AG04449 (cell line): ENCODE measurements at places on chromosomes 2 and 18.
A peak's percentile ranks its signal among the peaks of the same experiment; 100 is the strongest.

DNA sequence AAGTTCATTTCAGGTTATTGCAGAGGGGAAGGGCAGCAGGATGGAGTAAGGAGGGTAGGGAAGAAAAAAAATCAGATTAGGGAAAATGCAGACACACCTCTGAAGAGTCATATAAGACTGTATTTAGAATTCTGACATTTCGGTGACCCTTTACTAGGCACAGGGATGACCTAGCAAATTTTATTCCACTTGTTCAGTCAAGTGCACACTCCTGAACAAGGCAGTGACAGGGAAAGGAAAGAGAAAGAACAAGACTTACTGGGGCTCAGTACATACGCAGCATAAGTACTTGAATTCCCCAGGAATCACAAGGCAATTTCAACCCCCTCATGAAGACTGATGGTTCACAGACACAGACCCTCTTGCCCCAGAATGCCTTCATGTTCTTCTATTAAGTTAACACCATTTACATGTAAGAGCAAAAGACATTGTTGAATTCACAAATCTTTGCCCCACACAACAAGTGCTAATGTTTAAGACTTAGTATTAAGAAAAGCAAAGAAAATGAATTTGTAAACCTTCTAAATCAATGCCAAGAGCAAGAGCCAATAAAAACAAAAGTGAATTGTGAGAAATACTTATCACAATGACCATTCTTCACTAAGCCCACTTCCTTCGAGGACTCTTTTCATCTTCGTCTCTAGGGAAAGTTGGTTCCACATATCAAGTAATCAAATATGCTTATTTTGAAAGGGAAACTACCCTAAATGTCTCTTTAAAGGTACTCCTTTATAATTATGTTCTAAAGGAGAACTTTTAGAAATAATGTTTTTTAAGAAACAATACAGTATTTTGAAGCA is 47.0 kb downstream of the COBLL1 start:
- no peak for DNase-seq

- DNase-seq: no peak
These were observed 114.8 kb upstream of the PTPRM start for GRCh38 chr18:7452331-7452730.

- no peak for DNase-seq
These were observed 202.7 kb upstream of the SPOPL start for GRCh38 chr2:138298900-138299299.

DNA sequence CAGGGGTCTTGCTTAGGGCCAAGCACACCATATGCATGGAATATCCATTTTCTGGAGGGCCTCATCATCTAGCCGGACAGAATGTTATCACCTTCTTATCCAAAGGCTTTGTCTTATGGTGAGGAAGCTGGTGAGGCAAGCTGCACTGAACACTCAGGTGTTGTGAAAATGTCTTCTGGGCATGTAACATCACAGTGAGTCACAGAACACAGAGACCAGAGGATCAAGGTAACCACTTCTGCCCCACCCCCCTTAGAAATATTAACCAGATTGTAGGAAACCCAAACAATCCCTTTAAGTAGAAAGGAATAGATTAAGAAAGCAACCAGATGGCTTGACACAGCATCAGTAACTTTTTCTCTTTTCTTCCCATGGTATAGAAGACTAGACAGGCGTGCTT is 51.1 kb downstream of the MYO5B start:
- DNase-seq: no peak

DNA sequence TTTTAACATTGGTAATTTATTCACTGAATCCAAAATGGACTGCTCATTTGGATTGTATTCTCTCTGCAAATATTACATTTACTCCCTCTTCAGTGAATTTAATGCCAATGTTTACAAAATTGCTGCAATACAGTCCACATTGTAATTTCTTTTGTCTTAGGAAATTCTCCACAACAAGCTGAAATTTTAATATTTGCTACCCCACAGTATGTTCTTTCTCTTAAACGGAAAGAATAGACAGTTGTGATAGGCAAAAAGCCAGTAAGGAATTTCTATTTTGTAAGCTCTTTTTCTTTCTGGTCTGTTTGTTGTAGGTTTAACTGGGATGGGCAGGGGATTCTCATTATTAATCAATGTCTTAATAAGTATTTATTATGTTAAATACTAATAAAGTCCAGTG is 92.0 kb downstream of the CSRNP3 start:
- no peak for DNase-seq

- DNase-seq: no peak
These were observed 171.0 kb upstream of the SIX3 start for GRCh38 chr2:44770221-44771195.

- DNase-seq: no peak
These were observed 19.0 kb downstream of the ACVR2A start for GRCh38 chr2:147863835-147864234.

GRCh38 chr2:144421606-144422510 is 98.1 kb downstream of the ZEB2 start:
- no peak for DNase-seq

- DNase-seq: no peak
These were observed 71.6 kb upstream of the ATG16L1 start for GRCh38 chr2:233179848-233180366.

DNA sequence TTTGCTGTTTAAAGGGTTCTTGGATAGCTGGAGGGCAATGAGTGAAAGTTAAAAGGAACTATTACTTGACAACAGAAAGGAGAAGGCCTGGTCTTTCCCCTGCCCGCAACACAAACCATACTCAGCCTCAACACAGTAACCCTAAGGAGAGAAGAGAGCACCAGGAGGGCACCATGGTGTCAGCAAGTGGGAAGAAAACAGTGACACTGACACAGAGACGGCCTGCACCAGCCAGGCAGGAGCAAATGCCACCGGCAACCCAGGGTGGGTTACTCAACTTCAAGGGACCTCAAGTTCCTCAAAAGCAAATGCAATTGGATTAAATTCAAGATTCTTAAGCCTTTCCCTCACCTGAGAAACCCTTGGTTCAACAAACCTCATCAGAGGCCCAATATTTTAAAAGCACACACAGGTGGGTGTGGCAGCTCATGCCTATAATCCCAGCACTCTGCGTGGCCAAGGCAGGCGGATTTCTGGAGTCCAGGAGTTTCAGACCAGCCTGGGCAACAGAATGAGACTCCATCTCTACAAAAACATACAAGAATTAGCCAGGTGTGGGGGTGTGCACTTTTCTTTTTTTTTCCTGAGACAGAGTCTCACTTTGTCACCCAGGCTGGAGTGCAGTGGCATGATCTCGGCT is 52.3 kb downstream of the TFCP2L1 start:
- DNase-seq: no peak

- no peak for DNase-seq
These were observed 130.4 kb downstream of the COL4A4 start for GRCh38 chr2:227033471-227034148.

DNA sequence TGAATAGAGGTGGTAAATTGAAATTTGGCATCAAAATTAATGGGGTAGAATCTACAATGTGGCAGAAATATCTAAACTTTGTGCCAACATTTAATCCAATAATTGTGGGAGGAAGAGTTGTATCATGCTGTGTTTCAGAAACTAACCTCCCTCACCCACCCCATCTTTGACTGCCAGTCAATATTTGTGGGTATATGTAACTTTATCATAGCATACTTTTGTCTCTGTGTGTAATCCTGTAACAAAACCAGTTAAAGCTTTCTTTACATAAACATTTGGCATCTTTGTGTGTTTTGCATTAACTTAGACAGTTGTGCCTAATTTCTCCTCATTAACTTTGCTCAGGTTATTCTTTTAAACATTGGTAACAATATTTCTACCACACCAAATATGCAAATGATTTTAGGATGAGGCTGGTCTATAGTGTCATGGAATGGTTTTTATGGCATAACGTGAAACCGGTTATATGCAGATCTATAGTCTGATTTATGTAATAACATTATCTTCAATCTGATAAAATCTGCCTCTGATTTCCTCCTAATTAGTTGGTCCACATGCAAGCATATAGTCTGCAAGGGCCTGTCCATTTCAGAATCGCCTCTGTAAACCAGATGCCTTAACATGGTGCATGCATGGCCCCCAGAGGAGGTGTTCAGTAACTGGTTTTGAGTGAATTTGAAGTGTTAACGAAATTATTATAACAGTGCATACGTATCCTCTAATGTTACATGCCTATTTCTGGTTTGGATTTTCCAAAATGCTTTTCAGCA is 84.3 kb downstream of the ACSL3 start:
- no peak for DNase-seq

DNA sequence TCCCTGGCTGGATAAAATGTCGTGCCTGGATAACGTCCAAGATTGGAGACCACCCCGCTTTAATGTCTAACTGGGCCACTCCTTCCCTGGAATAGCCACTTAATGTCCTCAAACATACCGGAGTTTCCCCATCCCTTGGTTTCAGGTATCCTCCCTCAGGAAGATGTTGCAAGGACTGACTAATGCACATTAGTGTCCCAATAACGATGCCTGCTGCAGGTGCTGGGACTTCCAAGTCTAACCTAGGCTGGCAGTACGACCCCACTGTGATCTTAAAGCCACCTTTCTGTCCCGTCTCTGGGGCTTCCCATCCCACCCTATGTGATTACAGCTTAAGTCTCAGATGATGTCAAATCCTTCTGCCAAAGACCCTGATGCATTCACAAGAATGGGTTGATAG is 1.1 kb upstream of the ATP6V1C2 start:
- no peak for DNase-seq

- no peak for DNase-seq
These were observed 30.9 kb downstream of the NOL10 start for GRCh38 chr2:10658914-10659257.

DNA sequence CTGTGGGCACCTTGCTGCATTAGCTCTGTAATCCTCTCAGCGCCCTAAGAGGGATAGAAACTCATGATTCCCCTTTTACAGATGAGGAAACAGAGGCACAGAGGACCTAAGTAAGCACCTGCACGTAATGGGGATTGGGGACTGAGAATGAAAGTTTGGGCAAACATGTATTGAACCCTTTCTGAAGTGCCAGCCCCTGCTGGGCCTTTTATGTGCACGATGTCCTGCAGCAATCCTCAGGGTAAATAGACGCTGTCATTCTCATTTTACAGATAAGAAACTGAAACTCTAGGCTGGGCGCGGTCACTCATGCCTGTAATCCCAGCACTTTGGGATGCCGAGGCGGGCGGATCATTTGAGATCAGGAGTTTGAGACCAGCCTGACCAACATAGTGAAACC is 117.4 kb downstream of the STPG4 start:
- no peak for DNase-seq

DNA sequence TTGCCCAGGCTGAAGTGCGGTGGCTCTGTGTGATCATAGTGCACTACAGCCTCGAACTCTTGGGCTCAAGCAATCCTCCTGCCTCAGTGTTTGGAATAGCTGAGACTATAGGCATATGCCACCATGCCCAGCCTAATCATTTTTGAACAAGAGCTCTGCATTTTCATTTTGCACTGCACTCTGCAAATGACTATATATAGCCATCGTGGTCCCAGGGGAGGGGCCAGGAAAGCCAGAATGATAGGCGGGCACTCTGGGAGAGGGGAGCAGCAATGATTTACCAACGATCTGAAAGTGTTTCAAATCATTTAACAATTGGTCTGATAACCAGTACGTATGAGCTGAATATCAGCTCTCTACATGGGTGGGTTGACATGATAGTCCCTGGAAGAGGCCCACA is 22.3 kb upstream of the ST3GAL5 start:
- DNase-seq: no peak

- DNase-seq: no peak
These were observed 3.1 kb downstream of the ARHGEF33 start for GRCh38 chr2:38892819-38893218.

GRCh38 chr2:50943791-50944190 is 88.1 kb downstream of the NRXN1 start:
- no peak for DNase-seq

GRCh38 chr2:163834221-163834620 is 98.4 kb upstream of the FIGN start:
- no peak for DNase-seq

- no peak for DNase-seq
These were observed 800.1 kb downstream of the SATB2 start for GRCh38 chr2:198657512-198658121.

DNA sequence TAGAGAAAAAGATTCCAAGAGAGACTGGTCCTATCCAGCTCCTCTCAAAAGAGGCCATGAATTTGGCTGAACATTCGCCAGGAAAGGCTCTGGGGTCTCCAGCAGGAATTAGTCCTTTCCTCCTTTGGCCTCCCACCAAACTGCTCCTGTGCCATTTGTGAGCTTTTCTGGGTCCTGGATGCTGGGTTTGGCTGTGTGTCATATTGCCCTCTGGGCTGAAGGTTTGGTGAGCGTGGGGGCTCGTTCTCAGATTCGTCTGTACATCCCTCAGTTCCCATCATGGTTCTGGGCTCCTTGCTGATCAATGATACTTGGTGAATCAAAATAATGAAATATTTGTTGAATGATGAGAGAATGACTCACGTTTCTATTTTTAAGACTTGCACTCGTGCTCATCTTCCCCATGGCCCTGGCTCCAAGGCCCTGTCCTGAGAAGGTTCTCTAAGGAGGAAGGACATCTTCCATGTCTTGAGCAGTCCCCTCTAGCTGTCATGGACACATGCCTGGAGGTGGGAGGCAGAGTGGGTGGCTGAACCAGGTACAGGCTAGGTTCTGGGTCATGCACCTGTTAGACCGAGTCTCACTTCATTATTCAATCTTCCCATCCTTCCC is 47.8 kb upstream of the RHOB start:
- no peak for DNase-seq

DNA sequence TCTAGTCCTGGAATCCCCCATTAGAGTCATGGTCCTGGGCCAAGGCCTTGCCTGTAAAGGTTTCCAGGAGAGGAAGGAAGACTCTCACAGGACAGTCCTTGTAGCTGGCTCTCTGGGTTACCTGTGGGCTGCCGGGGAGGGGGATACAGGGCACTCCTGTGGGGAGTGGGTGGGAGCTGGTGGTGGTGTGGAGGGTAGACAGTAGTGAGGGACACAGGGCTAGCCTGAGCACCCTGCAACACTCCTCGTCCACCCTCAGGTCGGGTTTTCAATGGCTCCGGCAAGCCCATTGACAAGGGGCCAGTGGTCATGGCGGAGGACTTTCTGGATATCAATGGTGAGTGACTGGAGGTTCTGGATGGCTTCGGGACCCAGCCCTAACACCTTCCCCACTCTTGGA is 19.7 kb upstream of the ANKRD53 start:
- DNase-seq: no peak

DNA sequence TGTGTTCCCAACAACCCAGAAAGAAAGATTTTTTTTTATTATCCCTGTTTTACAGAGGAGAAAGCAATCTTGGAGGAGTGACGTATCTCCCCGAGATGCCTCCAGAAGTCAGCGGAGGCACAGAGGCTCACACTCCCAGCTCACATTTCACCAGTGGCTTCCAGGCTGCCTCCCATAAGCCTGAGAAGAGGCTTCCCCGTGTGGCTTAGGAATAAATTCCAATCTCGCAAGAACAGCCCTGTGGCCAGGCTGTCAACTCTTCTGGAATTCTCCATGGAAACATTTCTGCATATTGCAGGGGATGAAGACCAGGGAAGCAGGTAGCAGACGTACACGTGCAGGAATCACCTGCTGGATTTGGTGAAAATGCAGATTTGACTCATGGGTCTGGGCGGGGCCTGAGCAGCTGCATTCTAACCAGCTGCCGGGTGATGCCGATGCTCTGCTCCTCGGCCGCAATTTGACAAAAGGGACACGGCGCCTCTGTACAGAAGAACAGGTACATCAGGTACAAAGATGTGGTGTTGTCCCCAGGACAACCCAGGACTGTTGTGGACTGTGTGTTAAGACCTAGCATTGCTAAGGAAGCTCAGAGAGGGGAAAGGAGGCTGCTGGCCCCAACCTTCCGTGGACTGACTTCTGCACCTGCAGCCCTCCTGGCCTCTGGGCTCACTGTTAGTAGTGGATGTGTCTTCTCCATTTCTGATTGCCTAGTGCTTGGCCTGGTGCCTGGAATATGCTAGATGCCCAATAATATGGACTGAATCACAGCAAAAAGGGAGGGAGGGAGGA is 114.2 kb upstream of the ID2 start:
- DNase-seq: peak; percentile 12

GRCh38 chr18:12907258-12907925 is 23.4 kb upstream of the PTPN2 start:
- DNase-seq: peak; percentile 45
